NB4 (cell line): ENCODE measurements at places on chromosomes 1 and 21.

GRCh38 chr1:24102961-24103360 lies 9.0 kb downstream of the MYOM3 start:
- DNase-seq: no peak

DNA sequence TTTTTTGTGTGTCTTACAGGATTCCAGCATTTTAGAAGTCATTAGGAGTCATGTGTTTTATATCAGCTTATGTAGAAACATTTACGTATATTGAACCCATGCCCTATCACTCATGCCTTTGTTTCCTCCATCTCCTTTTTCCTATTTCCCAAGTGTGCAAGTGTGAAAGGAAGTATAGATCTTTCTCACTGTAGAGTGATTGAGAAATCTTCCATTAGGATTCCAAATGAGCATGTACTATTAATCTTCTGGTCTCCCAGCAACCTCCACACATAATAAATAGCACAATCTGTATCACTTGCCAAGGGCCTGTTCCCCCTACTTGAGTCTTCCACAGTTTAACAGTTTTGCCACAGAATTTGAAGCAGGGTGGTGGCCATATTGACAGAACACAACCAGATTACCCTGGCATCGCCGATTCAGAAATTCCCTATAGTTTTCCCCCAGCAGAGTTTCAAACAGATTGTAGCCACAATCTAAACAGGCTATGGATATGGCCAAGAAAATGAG lies 1052.8 kb downstream of the TTLL7 start:
- DNase-seq: no peak

- no peak for DNase-seq
Observed at GRCh38 chr1:159925719-159926078, 392 bp upstream of the TAGLN2 start.

- DNase-seq: peak; percentile 31
Observed at GRCh38 chr1:115012006-115012405, 17.6 kb upstream of the TSHB start.

DNA sequence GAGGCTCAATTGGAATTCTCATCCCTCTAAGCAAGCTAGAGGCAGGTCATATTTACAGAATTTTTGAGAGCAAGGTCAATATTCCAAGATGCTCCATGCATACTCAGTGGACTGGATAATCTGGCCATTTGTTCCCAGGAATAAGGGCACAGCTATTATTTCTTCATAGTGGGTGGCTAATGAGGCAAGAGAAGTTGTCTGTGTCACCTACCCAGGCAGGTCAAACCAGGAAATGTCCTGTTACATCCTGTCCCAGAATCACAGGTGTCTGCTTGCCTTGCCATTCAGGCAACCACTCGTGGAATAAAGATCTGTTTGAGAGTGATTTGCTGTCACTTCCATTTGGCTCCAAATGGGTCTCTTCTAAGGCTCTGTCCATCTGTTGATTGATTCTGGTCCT lies 85.2 kb upstream of the ZP4 start:
- DNase-seq: no peak

- no peak for DNase-seq
Observed at GRCh38 chr21:44298301-44298700, 1.6 kb upstream of the PFKL start.

DNA sequence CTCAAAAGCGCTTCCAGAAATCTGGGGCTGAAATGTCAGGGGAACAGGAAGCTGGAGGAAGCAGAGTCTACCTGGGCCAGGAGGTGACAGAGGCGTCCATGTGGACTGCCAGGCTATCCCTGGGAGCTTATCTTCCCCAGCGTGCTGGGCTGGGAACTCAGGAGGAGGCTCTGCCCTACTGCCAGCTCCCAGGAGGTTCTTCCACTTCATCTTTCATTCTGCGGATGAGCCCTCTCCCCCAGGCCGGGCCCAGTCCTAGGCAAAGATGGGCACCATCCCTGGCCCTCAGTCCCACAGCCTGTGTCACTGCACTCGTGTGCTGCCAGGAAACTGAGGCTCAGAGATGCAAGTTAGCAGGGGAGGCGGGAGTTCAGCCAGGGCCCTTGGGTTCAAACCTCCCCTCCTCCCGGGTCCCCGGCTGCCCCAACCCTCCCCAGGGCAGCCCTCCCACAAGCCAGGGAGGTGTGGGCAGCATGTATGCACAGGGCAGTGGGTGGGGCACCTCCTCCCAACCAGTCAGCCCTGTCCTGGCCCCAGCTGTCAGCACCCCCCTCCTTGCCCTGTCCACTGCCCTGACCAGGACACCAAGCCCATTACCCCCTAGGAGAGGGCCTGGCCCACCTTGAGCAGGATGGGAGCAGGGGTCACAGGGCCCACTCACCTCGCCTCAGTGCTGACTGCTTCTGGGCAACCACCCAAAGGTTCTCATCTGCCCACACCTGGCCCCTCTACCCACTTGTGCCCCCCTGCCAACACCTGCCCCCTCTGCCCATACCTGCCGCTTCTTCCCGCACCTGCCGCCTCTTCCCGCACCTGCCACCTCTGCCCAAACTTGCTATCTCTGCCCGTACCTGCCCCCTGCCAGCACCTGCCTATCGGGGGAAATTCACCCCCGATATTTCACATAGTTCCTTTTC lies 226.0 kb downstream of the NPHP4 start:
- no peak for DNase-seq

- no peak for DNase-seq
Observed at GRCh38 chr21:39001341-39001740, 181.9 kb downstream of the PSMG1 start.

- DNase-seq: peak; percentile 6
Observed at GRCh38 chr1:63063367-63063766, 259.0 kb upstream of the FOXD3 start.

- DNase-seq: no peak
Observed at GRCh38 chr21:28250946-28251345, 741.7 kb downstream of the LTN1 start.

GRCh38 chr1:97814121-97814520 lies 106.7 kb downstream of the DPYD start:
- no peak for DNase-seq

- no peak for DNase-seq
Observed at GRCh38 chr1:93708734-93709481, 27.3 kb upstream of the BCAR3 start.

DNA sequence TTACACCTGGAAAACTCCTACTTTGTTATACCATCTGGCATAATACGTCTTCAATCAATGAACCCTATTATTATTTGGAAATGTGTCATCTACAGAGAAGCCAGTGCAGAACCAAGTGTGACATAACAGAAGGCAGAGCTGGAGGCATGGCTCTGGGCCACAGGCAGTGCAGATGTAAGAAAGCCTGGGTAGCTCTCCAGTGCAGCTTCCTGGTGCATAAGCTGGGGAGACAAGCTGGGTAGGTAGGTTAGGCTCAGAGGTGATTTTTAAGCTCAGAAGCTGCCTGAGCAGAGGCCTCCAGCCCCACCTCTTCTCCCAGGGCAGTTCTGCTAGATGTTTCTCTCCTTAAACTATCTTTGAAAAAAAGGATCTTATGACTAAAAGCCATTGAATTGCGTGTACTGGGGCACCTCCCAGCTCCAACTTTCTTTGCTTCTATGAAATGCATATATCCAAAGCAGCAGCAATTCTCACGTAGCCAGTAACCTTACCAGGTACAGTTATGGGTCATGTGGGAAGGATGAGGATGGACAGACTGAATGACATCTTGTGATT lies 30.7 kb downstream of the AKNAD1 start:
- DNase-seq: no peak

DNA sequence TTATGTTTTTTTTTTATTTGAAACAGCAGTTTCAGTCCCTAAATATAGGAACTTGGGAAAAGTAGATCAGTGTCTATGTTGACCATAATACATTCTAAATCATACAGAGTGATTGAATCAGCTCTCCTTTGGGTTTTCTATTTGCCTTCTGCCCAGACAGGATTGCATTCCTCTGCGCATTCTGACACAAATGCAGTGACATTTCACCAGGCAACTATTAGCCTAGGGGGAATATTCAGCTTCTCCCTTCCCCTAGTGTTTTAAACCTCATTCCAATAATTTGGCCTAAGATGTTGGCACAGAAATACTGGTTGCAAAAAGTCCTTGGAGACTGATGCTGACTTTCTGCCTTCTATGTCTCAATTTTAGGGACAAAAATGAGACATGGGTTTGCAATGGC lies 172.8 kb downstream of the PTGER3 start:
- no peak for DNase-seq

GRCh38 chr1:916173-917075 lies 7.3 kb upstream of the SAMD11 start:
- DNase-seq: peak; percentile 47

- peak; percentile 62 for DNase-seq
Observed at GRCh38 chr21:34582506-34583150, 32.3 kb downstream of the RCAN1 start.

DNA sequence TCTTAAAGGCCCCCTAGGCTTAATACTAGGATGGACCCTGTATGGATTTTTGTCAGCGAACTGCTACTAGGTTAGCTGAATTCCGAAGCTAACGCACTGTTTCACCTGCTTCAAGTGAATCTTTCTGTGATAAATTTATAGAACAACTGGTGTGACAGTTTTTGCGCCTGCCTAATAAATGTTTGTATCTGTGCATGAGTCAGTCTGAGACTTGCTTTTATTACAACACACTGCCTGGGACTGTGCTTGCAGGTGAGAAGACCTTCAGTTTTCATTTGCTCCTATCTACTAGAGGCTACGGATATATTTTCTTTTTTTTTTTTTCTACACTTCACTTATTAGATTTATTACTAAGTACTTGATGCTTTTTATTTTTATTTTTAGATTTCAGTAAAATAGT lies 420.9 kb downstream of the SMYD3 start:
- DNase-seq: no peak

GRCh38 chr1:231011360-231011759 lies 28.7 kb downstream of the FAM89A start:
- DNase-seq: no peak

DNA sequence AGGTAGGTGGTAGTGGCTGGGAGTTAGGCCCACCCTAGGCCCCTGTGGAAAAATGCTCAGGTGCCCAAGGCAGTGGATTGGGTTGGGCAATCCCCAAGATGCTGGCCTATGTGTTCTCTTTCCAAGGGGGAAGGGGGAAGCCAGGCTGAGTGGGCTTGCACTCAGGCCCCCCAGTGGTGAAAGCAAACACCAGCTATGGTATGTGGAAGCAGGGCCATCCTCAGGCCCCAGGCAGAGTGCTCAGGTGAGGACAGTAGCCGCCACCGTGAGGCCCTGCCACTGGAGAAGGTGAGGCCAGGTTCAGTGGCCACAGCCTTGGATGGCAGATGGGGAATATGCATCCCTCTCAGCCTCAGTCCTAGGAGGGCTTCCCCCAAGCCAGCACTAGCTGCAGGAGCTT lies 11.8 kb downstream of the LY9 start:
- DNase-seq: no peak

DNA sequence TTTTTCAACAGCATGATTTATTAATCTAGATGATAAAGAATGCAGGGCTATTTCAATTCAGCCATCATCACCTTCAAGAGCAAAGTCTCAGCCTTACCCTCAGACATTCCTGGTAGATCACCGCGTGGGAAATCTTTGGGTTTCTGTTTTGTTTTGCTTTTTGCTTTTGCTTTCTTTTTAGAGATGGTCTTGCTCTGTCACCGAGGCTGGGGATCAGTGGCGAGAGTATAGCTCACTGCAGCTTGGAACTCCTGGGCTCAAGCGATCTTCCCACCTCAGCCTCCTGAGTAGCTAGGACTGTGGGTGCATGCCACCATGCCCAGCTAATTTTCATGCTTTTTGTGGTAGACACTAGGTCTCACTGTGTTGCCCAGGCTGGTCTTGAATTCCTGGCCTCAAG lies 289.7 kb downstream of the AJAP1 start:
- no peak for DNase-seq

GRCh38 chr1:220294846-220295301 lies 22.6 kb upstream of the RAB3GAP2 start:
- DNase-seq: no peak

- DNase-seq: no peak
Observed at GRCh38 chr1:172838680-172839313, 179.9 kb downstream of the FASLG start.

- DNase-seq: no peak
Observed at GRCh38 chr1:27638047-27638734, 3.2 kb upstream of the FGR start.

DNA sequence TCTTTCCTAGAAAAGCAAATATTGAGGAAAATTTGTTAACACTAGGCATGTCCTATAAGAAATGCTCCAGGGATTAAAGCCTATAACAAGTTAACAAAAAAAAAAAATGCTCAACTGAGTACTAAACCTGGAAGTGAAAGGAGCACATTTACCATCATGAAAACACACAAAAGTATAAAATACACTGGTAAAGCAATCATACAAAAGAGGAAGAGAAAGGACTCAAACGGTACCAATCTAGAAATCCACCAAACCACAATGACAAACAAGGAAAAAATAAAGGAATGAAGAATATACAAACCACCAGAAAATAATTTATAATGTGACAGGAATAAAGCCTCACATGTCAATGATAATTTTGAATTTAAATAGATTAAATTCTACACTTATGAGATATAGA lies 21.2 kb downstream of the CD1E start:
- DNase-seq: no peak

DNA sequence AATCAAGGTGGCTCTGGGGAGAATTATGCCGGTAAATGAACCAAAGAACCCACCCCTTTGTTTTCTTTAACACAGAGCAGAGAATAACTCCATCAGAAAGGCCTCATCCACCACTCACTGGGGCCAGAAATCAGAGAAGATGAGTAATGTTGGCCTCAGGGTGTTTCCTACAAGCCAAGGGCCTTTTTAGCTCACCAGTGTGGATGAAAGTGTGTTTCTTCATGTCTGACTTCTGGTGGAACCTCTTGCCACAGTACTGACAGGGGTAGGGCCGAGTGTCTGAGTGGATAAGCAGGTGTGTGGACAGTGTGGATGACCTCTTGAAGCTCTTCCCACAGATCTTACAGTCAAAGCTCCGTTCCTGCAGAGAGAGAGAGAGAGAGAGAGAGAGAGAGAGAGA lies 8.3 kb downstream of the GFI1 start:
- DNase-seq: peak; percentile 64

- DNase-seq: peak; percentile 75
Observed at GRCh38 chr1:115832651-115833050, 8.3 kb downstream of the NHLH2 start.

DNA sequence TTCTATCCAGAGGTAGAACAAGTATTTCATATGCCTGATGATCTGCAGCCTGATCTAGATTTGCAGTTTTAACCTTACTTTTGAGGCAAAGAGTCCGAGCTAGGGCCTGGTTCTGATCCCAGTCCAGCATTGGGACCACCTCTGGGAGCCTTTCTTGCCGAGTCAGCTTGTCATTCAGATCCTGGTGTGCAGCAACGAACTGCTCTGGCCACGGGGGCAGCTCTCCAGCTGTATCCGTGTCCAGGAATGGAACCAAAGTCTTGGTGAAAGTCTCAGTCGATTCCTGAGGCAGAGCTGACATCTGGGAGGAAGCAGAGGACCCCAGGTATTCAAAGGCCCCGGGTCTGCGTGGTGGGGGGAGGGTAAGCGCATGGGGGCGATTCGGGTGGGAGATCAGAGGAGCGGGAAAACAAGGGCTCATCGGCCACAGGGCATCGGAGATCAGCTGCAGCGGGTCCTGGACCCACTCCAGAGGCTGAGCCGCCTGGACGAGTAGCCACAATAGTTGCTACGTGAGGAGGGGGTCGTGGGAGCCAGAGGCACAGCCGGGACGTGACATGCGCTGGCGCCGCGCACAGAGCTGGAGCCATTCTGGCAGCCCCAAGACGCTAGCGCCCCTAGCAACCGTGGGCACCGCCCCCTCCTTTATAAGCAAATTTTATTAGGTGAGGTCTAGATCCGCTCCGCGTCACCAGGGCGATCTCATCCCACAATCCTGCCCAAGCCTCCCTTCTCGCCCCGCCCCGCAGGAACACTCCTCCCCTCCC lies 32.4 kb upstream of the BSDC1 start:
- no peak for DNase-seq
